ENCODE measurements at places on chromosomes 2 and 18.
A peak's percentile ranks its signal among the peaks of the same experiment; 100 is the strongest.

GRCh38 chr2:83234246-83234645, 1224.8 kb downstream of the SUCLG1 start:
- no peak for DNase-seq

DNA sequence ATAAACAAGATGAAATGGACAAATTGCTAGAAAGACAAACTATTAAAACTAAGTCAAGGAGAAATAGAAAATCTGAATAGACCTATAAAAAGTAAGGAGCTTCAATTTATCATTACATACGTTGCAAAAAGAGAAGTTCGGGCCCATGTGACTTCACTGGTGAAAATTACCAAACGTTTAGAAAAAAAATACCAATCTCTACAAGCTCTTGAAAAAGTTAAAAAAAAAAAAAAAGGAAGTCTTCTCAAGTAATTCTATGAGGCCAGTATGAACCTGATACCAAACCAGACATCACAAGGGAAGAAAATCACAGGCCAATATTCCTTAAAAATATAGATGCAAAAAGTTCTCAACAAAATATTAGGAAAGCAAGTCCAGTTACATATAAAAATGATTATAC, 20.2 kb upstream of the ACVR2A start:
- peak; percentile 84 for DNase-seq

DNA sequence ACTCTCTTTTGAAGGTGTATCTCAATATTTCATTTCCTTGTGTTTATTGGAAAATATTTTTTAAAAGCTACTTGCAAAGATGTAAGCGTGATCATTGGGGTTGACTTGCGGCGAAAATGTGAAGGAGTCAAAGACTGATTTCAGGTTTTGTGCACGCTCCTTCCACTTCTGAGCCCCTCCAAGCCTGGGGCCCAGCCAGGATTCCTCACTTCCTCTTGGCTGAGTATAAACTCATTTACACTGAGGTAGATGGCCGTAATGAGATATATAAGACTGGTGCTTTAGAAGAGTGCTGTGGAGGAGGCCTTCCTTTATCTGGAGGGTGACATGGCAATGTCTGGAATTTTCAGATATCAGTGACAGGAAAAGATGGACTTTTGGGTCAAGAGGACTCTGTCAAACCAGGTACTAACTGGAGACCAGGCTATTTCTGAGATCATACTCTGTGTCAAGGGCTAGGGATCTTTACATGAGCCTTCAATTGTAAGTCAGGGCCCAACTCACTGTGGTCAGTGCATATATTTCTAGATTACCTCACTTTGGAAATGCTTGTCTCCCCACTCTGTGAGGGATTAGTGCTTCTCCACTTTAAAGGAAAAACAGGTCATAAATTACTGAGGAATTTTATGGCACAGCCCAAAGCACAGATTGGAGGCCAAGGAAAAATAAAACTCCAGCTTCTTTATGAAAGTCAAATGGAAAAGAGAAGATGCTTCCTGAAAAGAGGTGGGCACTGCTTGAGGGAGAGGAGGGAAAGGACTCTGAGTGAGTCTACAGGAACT, 22.8 kb downstream of the PRKCE start:
- no peak for DNase-seq

- no peak for DNase-seq
Observed at GRCh38 chr2:104862058-104862941, 8.4 kb downstream of the POU3F3 start.

DNA sequence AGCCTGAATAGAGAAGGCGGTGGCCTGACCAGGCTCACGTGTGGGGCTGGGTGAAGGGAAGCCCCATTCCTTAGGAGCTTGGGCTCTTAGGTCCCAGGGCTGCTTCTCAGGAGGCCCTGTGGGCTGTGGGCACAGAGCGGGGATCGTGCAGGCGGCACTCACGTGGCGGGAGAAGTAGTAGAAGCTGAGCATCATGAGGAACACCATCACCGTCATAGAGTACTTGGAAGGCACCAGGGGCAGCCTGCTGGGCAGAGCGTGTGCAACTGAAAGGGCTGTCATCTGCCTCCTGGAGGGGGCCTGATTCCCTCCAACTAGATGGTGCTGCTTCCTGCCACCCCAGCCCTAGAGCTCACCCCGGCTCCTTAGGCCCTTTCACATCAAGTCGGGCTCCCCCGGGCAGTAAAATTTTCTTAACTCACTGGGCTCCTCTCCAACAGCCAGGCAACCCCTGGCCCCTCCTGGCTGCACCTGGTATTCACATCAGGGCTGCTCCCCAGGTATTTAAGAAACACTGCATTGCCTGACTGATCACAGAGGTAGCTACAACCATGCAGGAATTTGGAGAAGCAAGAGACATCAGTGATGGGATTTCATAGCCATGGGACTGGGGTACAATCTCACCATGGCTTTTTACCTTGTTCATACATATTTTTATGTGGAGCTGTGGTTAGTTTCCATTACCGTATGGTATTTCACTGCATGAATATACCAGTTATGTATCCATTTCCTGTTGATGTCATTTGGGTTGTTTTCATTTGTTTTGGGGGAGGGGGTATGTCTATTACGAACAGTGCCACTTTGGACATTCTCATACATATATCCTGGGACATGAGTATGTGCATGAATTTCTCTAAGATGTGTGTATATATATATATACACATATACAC, 32.9 kb downstream of the CENPO start:
- DNase-seq = no peak

DNA sequence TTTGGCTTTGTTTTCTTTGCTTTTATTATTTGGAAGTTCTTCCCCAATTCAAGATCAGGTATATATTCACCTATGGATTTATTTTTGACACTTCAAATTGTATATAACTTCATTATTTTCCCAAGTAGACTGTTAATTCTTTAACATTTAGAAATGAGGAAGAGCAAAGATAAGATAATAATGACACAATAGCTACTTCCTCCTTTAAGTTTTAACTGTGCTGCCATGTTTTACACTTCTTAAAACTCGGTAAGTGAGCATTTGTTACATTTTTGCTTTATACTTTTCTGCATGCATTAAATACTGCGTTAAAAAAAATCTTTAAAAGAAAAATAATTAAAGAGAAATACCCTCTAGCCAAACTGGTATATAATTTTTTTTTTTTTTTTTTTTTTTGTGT, 32.5 kb downstream of the SLC66A3 start:
- peak; percentile 15 for DNase-seq

DNA sequence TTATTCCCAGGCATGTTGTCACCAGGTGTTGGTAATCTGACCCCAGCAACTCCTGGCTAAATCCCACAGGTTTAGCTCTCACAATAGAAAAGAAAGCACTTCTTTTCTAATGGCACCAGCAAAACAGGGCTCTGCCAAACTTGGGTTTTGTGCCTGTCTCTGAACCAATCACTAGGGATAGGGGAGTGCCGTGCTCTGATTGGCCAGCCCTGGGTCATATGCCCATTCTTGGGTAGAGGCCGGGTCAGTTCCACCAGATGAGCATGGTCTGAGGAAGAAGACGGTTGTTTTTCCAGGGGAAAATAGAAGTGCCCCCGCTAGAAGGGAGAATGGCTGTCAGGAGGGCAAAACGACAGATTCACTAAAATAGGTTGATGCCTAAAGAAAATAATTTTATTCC, 14.7 kb downstream of the CDK15 start:
- no peak for DNase-seq

- DNase-seq = no peak
Observed at GRCh38 chr18:58101291-58101794, 57.3 kb downstream of the NEDD4L start.
